HT1080 (cell line): ENCODE measurements at places on chromosomes 6 and 20. TPM values are rescaled to one million over a fixed set of nuclear protein-coding genes. Genes with fewer than 3 reads are reported as not detected.
A peak's percentile ranks its signal among the peaks of the same experiment; 100 is the strongest.

DNA sequence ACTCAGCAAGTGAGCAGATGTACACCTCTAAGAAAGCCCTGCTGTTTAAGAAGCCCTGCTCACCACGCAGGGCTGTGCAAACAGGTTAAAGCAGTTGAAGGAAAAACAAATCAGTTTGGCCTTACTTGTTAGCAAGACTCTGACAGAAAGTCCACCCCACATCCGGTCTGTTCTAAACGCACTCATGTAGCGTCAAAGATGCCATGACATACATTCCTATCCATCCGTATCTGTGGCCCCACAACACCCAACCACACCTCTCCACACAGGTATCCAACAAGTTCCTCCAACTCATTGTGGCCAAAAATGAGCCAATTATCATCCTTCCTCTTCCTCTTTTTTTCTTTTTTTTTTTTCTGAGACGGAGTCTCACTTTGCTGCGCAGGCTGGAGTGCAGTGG is 22.8 kb upstream of the RAB22A start:
- DNase-seq, result no peak

- DNase-seq, result no peak
Observed at GRCh38 chr6:159853754-159854153, 37.0 kb upstream of the MAS1 start.

The NCR2 gene
- total RNA-seq, result not detected in 2 replicates

DNA sequence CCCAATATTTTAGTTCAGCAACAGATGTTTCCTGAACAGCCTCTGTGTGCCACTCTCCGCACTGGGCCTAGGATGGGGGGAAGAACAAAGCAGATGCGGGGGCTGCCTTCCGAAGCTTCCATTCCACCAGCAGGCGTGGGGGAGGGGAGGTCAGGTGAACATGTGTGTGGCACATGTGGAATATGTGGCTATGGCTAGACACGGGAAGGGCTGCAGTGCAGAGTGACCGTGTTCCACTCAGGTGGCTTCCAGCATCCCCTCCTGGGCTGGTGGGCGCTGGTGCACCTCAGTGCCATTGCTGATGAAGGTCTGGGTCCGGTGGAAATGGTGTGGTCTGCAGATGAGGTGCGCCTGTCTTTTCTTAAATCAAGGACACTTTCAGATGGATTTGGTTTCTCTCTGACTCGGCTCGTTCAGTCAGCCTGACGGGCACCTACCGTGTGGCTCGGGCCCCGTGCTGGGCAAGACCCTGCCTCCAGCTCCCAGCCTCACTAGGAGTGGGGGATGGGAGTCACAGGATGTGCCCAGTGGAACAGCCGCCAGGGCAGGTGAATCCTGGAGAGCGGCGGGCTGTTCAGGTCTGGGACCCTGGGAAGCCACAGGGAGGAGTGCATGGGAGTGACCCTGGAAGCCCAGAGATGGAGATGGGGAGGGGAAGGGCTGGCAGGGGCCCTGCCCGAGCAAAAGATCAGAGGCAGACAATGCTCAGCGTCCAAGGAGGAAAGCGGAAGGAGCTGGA is 111.0 kb downstream of the SYCP2 start:
- DNase-seq, result no peak

The FRK gene
- under 0.01 and 0.02 TPM in 2 replicates for total RNA-seq

The SLPI gene
- not detected in 2 replicates for total RNA-seq

DNA sequence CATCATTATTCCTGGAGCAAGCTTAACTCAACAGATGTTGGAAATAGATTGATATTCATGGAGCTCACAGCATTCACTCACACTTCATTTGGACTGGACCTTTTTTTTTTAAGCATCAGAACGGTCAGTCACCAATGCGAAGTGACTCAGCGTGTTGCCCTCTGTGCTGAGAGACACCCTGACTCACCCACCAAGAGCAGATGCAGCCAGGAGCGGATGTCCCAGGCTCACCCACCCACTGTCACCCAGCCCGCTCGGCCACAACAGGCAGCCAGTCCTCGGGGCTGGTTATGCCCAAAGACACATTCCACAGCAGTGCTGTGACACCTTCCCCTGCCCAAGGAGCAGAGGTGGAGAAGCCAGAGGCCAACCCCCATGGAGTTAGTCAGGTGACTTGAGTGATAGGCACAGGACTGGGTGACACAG is 15.7 kb downstream of the RNASET2 start:
- DNase-seq, result peak; percentile 89

GRCh38 chr20:10132387-10132786 is 86.2 kb upstream of the SNAP25 start:
- DNase-seq, result no peak

GRCh38 chr6:69758214-69758613 is 38.6 kb downstream of the LMBRD1 start:
- DNase-seq, result no peak

DNA sequence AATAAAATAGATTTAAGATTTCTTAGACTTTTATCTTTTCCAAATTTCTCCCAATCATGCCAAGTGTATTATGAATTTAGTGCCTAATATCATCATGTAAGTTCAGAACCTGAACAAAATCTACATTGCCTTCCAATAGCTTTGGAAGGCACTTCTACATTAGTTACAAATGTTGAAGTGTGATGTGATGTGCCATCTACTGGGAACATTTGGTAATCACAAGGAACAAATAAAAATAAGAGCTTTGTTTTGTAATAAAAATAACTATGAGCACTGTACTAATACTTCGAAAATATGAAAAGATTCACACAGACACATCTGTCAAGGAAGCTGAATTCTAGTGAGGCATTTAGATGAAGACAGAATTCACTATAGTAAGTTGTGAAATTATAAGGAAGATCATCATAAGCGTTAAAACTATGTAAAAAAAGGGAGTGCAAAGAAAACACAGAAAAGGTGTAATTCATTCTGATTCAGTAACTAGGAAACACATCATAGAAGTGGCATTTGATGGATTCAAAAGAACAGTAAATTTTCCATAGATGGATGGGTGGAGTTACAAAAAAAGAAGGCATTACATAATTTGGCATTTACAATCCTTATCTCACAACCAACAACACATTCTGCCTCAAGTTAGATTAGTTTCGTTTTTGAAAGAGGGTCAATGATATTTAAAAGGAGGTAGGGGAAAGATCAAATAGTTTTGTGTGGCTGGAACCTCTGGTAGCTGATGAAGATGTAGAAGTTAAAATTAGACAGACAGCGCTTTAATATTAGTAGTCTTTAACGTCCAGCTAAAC is 161.0 kb downstream of the ASCC3 start:
- DNase-seq, result no peak

The PSORS1C2 gene
- total RNA-seq, result not detected in 2 replicates

DNA sequence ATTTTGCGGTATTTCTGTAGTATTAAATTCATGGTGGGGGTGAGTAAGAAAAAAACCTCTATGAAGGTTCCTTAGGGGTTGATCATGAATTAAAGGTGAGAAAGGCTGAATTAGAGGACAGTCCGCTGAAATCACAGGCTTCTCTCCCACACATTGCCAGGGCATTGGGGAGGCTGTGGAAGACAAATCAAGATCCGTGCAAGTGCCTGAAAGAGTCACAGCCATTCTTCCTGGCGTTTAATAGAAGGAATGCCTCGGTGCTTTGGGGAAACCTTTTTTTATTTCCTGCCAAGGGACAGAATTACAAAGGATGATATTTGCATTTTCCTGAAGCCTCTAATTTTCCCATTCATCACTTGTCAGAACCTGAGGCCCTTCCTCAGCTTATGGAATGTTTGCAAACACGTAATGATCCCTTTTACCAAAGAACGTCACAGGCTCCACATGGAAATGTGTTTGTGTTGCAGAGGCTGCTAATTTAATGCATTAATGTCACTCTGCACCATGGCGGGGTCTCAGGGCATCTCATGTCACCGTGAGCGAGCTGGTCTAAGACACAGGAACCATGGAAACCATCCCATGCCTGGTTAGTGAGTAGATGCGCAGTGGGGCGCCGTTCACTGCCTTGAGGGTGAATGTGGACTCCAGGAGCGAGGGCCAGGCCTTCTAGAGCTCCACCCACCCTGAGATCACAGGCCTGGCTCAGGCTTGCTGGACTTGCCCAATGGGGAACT is 185.9 kb upstream of the SULF2 start:
- DNase-seq, result no peak

GRCh38 chr6:89542081-89542857 is 96.3 kb downstream of the LYRM2 start:
- DNase-seq, result no peak

GRCh38 chr20:25525867-25526266 is 59.5 kb downstream of the NINL start:
- peak; percentile 89 for DNase-seq

DNA sequence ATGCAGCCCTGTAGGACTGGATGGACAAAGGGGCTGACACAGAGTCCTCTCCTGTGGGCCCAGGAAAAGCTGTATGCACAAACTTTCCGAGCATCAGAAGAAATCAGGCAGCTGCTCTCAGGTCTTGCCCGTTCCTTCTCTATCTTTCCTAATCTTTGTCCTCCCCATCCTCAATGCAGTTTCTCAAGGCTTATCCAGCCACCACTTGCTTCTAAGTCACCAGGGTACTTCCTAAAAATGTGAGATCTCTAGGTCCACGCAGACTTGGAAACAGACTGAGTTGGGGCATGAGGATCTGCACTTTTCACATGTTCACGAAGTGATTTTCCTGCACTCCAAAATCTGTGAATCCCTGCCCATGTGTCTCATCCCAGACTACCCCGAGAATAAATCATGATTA is 394.5 kb upstream of the SLC35B3 start:
- DNase-seq, result no peak

The DCDC2 gene
- 0.27 TPM in 1 of 2 replicates, not detected in the other for total RNA-seq

The TBX18 gene
- total RNA-seq, result 5.1 and 5.9 TPM in 2 replicates

The ECT2L gene
- not detected in 2 replicates for total RNA-seq

The CLPSL2 gene
- total RNA-seq, result not detected in 2 replicates

DNA sequence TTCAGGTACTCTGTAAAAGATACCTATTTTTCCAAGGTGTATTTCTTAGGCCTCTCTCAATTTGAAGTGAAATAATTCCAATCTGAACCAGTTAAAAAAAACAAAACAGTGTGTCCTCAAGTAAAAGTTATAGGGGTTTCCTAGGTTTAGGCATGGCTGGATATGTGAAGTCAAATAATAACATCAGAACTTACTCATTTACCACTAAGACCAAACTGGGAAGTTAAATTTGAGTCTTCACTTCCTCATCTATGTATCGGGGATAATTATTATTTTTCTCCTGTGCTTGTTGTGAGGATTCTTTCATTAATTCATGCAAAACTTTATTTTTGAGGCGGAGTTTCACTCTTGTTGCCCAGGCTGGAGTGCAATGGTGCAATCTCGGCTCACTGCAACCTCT is 86.2 kb upstream of the PTPRK start:
- no peak for DNase-seq

DNA sequence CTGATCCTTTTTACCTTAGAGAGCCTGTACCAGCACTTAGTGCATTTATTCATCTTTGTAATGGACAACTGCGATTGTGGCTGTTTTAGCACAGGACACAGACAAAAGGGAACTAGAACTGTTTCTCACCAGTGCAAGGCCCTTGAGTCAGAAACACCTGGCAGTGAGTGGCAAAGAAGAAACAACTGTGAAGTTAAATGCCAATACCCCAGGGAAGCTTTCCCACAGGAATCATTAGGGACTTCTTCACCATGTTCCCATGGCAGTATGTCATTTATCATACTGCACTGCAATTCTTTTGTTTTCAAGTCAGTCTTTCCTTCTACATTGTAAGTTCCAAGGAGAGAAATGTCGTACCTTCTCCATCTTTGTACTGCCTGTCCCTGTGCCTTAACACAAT is 28.6 kb upstream of the CDYL start:
- no peak for DNase-seq

The SFTA2 gene
- not detected in 2 replicates for total RNA-seq

DNA sequence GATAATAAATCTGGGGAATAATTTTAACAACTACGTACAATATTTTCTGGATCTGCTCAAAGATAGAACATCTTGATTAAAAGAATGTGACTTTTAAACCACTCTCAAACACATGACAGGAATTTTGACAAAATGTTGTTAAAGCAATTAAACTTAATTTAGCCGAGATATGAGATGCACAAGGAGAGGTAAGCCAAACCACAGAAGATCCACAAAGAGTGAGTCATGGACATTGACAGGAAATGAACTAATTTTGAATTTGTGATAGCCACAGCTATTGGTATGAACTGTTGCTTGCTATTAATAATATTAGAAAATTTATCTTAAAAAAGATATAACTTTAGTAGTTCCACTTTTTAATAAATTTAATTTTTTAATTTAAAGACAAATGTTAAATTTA is 27.8 kb upstream of the VGLL2 start:
- peak; percentile 67 for DNase-seq

The MTHFD1L gene
- 44.6 and 65.7 TPM in 2 replicates for total RNA-seq

DNA sequence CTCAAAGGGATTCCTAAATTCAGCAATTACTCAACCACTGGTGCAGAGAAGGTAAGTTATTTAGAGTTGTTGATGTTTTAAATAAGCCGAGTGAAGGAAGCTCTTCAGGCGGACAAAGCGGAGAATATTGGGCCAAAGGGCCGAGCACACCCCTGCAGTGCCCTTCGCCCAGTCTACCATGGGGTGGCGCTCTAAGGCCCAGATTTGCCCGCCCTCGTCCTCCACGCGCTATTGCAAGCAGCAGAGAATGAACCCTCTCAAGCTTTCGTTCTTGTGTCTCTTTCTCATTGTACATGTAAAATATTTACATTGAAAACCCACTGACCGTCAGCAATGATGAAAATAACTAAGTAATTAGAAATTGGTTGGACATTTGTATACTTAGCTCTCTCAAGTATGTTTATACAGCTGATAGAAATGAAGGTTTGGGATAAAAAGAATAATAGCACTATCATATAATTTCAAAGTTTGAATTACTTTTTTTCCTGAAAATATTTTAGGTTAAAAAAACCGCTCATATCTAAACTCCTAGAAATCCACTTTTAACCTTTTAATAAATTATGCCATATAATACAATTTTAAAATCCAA is 195.0 kb upstream of the CEP162 start:
- peak; percentile 47 for DNase-seq

The TRIM40 gene
- not detected in 2 replicates for total RNA-seq

GRCh38 chr6:45854149-45854742 is 161.4 kb downstream of the CLIC5 start:
- no peak for DNase-seq

- DNase-seq, result peak; percentile 99
Observed at GRCh38 chr20:10511509-10512251, 76.6 kb downstream of the SLX4IP start.

The SOBP gene
- total RNA-seq, result 1.9 and 4.3 TPM in 2 replicates

DNA sequence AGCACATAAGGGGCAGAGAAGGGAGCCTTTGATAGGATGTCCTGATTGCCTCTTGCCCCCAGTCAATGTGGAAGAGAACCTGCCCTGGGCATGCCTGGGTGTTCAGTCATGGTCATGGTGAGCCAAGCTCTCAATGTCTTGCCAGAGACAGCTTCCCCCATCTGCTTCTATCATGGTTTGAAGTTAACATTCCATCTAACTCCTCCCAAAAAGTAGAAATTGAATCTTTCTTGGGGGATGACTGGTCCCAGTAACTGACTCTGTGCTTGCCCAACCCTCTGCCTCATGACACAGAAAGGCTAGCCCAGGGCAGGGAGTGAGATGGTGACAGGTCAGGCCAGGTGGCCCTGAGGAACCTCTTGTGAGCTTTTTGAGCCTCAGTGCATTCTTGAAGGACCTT is 60.1 kb downstream of the ADTRP start:
- DNase-seq, result no peak

DNA sequence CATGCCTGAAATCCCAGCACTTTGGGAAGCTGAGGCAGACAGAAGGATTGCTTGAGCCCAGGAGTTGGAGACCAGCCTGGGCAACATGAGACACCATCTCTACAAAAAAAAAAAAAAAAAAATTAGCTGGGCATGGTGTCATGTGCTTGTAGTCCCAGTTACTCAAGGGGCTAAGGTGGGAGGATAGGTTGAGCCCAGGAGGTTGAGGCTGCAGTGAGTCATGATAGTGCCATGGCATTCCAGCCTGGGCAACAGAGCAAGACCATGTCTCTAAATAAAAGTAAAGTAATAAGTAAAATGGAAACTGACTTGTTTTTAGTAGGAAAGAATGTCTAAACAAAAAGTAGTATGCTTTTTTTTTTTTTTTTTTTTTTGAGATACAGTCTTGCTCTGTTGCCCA is 240.7 kb downstream of the ARID1B start:
- peak; percentile 83 for DNase-seq
